ENCODE measurements at places on chromosomes 13 and 19.

- DNase-seq, result no peak
These were observed 5.1 kb downstream of the OR7A10 start for GRCh38 chr19:14843578-14843977.

GRCh38 chr13:44051405-44051804, 171.7 kb downstream of the LACC1 start:
- no peak for DNase-seq

- DNase-seq, result no peak
These were observed 63.7 kb downstream of the KLF12 start for GRCh38 chr13:74070513-74070912.

DNA sequence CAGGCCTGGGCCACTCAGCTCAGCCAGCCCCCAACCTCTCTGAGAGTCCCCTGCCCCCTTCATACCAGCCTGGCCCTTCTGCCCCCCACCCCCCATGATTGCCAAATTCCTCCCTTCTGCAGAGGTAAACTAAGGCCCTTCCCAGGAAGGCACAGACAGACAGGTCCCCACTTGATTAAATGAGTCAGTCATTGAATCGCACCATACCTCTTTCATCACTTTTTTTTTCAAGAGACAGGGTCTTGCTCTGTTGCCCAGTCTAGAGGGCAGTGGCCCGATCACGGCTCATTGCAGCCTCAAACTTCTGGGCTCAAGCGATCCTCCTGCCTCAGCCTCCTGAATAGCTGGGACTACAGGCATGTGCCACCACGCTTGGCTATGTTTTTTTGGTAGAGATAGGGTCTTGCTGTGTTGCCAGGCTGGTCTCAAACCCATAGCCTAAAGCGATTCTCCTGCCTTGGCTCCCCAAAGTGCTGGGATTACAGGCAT, 6.0 kb downstream of the PODNL1 start:
- DNase-seq, result no peak

DNA sequence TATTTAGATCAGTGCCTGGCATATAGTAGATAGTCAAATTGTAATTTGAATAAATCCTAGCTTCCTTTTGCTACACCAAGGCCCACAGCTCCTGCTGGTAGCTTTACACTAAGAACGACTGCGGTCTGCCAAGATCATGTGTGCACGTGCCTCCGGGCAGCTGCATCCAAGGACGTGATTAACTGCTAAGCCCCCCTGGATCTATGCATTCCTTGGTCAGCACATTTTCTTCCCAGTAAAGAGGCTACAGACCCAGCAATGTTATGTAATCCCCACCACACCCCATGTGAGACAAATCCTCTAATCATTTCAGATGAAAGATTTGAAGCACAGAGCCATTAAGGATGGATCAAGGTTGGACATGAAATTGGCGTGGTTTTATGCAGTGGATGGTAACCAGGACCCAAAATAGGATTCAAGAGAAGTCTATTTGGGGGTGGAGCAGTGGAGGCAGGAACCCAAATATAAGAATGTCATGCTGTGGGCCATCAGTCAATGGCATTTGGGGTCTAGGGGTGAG, 65.2 kb upstream of the PEG3 start:
- DNase-seq, result no peak
